CD4-positive, alpha-beta T cell treated with Interferon alpha-2 for 1 hour (primary cell): ENCODE measurements at places on chromosomes 13 and 19.

DNA sequence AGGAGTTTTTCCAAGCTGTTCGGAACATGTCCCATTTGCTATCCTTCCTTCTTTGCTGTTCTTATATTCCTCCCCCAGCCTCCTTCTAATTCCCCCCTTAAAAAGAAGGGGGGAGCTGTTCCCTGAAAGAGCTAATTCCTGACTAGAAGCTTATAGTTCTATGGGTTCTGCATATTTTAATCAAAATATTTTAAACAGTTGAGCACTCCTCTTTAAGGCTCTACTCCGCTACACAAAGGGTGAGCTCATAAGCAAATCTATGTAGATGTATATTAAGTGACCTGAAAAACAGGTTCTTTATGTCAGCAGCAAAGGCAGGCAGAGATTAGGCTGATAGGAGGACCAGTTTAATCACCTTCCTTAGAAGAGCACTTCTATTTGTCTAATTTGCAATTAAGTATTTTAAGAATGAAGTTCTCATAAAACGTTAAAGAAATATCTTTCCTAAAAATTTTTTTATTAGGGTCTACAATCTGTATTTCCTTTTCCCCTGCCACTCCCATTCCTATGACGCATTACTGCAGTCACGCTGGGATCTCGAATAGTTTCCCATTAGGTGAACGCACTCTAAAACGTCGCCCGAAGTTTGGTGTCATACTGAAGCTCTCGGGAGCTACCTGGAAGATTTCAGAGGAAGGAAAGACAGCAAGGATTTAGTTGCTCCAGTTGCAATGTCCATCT lies 5.2 kb downstream of the EFNB2 start:
- DNase-seq: no peak

DNA sequence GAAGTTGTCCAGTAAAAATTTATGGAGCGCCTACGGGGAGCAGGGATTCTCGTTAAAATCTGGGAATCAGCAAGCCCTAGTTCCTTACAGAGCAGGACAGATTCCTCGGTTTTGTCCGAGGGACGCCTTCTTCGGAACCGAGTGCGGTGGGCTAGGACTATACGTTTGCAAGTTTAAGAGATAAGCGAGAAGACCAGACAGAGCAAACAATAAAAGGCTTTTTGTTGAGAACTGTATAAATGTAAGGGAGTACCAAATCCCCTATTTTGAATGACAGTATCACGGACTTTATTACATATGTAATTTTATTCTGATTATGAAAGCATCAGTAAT lies 971 bp upstream of the ANKRD10 start:
- DNase-seq: no peak

- no peak for DNase-seq
Measured at GRCh38 chr13:89897681-89898080, 1449.8 kb upstream of the MIR17HG start.

- no peak for DNase-seq
Measured at GRCh38 chr13:39536906-39537305, 66.1 kb downstream of the LHFPL6 start.

GRCh38 chr13:33169273-33169980 lies 116.1 kb downstream of the STARD13 start:
- no peak for DNase-seq

DNA sequence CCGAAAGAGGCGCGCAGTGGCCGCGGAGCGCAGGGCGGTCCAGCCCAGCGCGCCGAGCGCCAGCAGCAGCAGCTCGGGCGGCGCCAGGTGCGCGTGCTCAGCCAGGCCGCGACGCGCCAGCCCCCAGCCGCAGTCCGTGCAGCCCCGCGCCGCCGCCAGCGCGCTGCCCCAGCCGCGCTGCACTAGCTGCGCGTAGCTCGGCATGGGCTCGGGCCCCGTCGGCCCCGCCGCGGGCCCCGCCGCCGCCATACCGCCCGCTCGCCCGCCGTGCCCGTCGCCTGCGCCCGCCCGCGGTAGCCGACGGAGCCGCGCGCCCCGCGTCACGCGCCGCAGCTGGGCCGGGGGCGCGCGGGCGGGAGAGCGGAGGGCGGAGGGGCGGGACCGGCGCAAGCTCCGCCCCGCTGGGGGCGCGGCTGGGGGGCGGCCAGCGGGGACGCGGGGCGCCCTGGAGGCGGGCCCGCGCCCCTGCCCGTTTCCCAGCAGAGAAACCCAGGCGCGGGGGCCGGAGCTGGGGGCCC lies at the start of gene CERS1:
Gene CERS1, minus strand, starts transcription at position 335 of the 518 bp plus-strand sequence. Its CDS starts 86 bp downstream, at position 249.
- DNase-seq: no peak

DNA sequence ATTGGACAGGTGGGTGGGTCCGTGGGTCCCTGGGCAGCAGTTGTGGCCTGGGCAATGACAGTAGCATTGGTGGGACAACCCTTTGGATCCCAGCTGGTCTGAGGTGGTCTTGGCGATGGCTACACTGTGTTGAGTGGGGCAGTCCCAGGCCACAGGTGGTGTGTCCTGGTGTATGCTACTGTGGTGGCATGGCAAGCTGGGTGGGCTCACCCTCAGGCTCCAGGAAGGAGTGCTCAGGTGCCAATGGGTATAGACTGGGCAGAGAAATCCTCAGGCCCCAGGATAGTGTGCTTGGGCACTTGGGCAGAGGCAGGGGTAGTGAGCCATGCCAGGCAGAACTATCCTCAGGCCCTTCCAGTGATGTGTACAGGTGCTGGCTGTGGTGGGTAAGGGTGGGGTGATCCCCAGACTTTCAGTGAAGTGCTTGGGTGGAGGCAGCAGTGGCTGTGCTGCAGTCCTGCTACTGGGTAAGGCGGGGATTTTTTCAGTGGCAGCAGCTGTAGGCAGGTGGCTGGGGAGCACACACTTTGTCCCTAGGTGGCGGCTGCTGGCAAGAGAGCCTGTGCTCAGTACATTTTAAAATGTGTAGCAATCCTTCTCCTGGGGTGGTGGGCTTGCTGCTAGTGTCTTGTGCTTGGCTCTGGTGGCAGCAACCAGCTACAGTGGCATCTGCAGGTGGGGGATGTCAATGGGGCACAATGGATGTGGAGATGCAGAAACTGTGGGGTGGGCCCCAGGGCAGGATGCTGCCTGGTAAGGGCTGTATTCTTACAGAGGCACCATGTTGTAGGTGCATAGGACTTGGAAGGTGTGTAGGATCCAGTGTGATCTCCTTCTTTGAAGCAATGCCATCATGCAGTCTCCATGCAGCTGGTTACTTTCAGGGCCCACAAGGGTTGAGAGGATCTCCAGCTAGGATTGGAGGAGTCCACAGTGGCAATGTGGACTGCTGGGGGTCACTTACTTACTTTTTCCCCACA lies 64.9 kb downstream of the DNAJC3 start:
- no peak for DNase-seq

DNA sequence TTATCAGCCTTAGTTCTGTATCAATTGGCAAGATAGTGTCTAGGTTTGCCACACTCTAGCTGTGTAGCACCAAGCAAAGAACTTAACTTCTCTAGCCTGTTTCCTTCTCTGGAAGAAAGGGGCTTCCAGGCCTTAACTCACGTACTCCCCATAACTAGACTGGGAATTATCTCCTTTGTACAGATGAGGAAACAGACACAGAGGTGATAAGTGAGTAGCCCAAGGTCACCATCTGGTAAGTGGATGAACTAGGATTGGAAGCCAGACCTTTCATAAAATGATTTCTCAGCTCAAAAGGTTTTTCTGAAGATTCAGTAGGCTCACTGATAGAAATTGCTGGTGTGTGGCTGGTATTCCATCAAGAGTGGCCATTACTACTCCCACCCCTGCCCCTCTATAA lies 3.1 kb downstream of the ZNF428 start:
- no peak for DNase-seq

DNA sequence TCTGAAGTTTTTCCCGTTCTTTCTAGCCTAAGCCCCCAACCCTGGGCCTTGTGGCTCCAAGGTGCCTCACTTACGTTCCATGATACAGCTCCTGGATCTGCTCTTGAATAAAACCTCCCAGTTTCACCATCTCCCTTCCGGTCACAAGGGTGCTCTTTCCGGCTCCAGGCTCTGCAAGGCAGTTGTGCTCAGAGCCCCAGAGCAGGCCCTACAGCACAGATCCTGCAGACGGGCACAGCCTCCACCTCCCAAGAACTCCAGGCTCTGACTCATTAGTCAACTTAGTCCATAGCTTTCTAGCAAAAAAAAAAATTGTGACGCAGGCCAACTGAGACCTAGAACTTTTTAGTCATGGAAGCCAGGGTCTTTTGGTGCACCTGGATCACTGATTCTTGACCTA lies 33.9 kb upstream of the SLC7A10 start:
- DNase-seq: no peak

GRCh38 chr19:3365836-3366752 lies at the start of gene NFIC:
Gene NFIC (plus strand): TSS chr19:3366583. CDS start chr19:3366637, 54 bp downstream.
- peak; percentile 43 for DNase-seq

DNA sequence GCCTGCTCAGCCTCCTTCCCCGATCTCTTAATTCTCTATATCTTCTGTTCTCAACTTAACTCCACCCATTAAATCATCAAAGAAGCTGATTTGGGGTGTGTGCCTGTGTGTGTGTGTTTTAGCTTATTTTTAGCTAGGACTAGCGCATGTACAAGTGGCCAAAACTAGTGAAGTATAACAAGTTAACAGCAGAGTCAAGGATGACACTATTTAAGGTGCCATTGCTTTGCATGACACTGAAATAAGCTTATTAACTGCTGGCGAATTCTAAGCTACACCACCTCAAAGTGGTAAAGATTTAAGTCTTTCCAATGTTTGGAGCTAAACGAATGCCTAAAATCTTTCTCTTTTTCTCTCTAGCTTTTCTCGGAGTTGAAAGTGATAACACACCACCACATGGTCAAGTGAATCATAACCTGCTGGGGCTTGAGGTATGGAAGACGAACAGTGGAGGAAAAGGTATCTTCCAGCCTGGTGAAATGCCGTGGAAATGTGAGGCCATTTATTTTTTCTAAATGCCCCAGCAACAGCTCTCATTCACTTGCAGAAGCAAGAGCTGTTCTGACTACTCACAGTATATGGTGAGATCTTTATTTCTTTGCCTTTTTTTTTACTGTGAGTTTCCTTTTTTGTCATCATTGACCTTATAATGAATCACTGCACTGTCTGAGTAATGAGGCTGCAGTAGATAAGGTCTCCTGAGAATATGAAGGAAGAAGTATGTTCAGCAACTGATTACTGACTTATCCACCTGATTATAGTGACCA lies 570.3 kb downstream of the PCDH9 start:
- no peak for DNase-seq
